Mesenteric fat pad (tissue), 1 donor: ENCODE measurements at places on chromosomes 7 and 10.
A peak's percentile ranks its signal among the peaks of the same experiment; 100 is the strongest.

GRCh38 chr10:1328981-1329614, 272.9 kb downstream of the WDR37 start:
- no peak for DNase-seq

GRCh38 chr10:96456296-96456840, 57.4 kb downstream of the TLL2 start:
- no peak for DNase-seq

- no peak for DNase-seq
Observed at GRCh38 chr7:82284936-82285519, 158.5 kb downstream of the CACNA2D1 start.

DNA sequence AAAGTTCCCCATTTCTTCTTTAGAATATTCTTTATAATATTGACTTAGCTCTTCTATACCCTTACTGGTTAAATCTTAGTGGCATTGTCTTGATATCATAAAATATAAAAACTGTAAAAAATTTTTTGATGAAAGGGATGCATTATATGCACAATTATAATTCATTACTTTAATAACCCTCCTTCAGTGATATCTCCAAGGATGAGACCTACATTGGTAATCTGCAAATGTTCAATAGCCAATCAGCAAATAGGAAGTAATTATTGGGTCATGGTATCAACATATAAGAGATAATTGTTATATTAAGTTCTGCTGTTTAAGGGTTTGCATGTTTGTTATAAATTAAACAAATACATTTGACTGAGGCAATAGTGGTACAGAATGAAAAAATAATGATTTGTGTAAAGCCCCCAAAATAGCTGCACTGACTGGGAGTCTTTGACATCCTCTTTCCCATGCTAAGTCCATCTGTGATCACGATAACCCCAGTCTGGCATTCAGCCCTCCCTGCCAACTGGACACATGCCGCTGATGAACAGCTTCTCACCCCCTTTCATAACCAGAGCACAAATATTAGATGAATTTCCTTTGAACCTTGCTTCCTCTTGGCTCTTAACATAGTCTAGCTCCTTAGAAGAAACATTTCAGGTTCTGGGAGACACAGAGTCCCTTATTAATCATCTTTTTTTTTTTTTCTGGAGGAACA, 169.5 kb downstream of the CPED1 start:
- DNase-seq, result no peak

DNA sequence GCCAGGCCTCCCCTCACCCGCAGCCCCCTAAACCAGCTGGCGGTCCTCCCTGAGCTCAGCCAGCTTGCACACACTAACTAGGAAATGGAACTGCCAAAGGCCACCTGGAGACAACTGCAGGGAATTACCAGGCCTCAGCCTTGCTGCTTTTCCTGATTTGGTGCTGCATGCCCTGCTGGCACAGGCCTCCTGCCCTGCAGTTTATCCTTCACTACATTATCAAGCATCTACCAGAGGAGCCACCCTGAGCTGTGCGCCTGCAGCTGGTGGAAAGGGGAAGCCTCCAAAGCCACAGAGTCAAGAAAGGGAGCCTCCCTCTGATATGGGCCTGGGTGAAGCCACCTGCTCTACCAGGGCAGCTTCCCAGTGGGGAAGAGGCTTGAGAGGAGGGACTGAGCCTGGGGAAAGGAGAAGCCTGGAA, 139.8 kb downstream of the GRID1 start:
- no peak for DNase-seq

DNA sequence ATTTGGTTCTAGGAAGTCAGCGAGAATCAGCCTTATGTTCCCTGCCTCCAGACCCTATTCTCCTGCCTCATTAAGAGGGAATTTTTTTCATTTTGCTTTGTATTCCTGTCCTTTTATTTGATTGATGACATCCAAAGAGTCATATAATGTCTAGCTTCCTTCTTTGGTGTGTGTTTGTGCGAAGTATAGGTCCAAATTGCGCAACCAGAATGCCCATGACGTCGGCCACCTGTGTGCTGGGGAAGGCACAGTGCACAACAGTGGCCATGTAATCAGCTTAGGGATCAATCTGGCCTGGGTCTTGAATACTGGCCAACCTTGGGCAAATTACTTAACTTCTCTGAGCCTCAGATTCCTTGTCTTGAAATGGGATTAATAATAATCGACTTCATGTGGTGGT, 206.2 kb downstream of the VTI1A start:
- no peak for DNase-seq

- no peak for DNase-seq
Observed at GRCh38 chr10:113245286-113245685, 295.2 kb downstream of the TCF7L2 start.

GRCh38 chr7:46522354-46522906, 601.4 kb upstream of the IGFBP3 start:
- no peak for DNase-seq

DNA sequence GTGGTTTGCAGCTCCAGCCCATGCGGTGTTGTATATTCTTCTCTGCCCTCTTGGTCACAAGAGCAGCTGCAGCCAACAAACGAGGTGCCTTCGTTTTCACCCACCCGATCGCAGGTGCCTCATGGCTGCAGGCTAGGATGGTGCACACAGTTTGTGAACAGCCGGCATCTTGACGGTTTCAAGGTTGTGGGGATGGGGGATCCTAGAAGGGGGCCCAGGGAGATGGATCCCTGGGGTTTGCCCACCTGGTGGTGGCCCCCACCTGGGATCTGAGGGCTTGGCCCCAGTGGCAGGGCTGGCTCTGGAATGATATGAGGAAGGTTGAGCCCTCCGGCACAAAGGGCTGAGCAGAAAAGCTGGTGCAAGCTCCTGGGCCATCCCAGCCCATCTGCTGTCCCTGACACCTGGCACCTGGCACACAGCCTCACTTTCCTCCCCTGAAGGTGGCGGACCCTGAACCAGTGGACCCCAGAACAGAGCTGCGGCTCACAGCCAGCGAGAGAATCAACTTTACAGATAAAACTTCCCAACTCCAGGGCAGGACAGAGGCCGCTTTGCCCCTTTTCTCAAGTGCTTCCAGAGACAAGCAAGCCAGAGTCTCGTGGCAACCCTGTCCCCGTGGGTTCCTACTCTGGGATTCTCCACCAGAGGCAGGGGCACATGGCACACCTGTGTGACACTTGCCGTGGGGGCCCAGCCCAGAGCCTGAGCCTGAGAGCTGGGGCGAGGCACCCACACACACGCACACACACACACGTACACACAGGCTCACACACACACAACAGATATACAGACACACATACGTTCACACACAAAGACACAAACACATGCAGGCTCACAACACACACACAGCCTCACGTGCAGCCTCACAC, 177.3 kb upstream of the PPP2R2D start:
- peak; percentile 82 for DNase-seq

DNA sequence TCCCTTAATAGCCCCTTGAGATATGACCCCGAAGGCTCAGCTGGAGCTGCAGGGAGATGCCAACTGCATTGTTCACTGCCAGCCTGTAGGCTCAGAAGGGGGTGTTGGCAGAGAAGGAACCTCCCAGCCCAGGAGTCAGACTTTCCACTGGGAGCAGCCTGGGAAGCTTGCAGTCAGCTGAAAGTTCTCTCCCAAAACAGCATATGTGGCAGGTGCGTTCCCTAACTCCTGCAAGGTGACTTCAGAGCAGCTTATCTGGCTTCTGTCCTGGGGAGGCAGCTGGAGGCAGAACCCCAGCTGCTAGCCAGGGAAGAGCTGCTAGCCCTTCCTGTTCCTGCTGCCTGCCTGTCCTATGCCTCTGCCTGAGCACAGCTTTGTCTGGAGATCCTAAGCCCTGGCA, 8.1 kb downstream of the SFTPA2 start:
- DNase-seq, result no peak

- no peak for DNase-seq
Observed at GRCh38 chr7:123220396-123220795, 20.6 kb upstream of the SLC13A1 start.

DNA sequence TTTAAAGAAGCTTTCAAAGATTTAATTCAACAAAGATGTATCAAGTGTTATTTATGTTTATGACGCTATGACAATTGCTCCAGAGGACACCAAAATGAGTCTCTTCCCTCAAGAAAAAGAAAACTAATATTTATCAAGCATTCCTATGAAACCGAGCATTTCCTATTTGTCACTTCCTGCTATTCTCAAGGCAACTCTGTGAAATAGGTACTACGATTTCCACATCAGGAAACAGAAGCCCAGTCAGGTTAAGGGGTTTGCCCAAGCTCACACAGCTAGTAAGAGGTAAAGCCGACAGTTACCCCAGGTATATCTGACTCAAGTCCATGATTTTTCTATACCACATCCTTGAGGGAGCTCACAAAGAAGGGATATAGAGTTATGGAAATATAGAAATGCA, 85.9 kb downstream of the TRIL start:
- DNase-seq, result no peak

DNA sequence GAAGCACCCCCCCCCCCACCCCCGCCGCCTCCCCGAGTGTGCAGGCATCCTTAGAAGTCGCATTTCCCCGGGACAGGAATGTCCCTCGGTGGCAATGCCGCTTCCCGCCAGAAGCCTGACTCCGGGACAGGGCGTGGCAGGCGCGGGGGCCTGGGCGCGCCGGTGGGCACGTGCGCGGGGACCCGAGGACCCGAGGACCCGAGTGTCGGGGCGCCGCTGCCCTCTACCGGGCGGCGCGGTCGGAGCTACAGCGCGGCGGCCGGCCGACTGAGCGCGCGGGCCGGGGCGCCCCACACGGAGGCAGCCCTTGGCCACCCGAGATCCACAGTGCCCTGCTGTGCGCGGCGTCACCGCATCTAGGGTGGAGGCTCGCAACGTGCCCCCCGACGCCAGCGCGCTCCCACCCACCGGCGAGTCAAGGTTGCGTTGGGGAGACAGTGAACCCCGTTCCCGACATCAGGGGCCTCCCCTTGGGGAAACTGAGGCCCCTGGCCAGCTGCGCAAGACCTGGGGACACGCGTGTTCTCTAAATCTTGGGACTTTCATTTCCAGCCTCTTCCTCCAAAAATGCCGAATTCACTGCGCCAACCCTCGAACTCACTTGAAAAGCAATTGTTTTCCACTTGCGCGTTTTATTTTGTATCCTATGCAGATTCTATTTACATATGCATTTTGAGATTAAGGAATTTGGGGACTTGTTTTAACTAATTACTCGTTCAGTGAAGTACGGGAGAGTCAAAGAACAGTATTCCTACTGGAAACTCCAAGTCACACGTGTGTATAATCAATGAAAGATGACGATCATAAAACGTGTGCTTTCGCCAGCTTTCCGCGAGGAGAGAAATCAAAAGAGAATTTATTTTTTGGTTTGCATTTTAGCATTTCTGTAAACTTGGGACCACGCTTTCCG, 3.1 kb upstream of the CUX1 start:
- DNase-seq, result peak; percentile 91

DNA sequence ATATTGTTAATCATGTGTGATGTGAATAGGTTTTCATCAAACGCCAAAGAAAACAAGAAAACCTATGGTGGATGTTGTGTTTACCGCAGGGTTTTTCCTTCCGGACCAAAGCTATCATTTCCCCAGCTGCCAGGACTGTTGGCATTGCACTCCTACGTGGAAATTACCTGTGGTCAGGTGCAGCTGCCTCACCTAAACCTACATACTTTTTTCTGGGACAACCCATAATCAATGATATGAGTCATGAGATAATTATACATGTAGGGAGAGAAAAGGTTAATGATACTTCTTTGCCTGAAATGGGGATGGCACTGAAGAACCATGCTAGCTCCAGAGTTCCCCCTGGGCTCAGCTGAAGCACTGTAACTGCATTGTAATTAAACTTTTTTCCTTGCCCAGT, 223.6 kb upstream of the SEMA3E start:
- no peak for DNase-seq

DNA sequence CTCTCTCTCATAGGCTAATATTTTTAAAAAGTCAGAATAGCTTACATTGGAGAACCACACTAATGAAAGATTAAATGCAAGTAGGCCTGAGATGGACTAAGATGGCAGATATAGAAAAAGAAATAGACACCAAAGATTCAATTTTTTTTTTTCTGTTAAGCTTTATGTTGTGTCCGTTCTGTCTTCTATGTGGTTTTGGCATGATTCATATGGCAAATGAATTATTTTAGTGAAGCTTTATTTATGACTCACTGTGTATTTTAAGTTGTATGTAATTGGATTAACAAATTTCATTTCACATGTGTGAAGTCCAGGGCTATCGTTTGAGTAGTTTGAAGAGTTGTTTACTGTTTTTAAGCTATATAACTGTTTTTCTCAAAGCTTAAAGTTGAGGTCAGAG, 214.8 kb downstream of the CAMK1D start:
- no peak for DNase-seq
